Small intestine (tissue), 16 donors: ENCODE measurements at places on chromosomes 6 and 20. TPM values are rescaled to one million over a fixed set of nuclear protein-coding genes. Genes with fewer than 3 reads are reported as not detected.

The MCHR2 gene
- polyA plus RNA-seq = not detected

The SLC22A1 gene
- polyA plus RNA-seq = 0.21 TPM

The SRMS gene
- 0.18 TPM for polyA plus RNA-seq

The ELOVL2 gene
- polyA plus RNA-seq = not detected

GRCh38 chr20:53016534-53017042 lies 44.4 kb downstream of the TSHZ2 start:
- DNase-seq = no peak

DNA sequence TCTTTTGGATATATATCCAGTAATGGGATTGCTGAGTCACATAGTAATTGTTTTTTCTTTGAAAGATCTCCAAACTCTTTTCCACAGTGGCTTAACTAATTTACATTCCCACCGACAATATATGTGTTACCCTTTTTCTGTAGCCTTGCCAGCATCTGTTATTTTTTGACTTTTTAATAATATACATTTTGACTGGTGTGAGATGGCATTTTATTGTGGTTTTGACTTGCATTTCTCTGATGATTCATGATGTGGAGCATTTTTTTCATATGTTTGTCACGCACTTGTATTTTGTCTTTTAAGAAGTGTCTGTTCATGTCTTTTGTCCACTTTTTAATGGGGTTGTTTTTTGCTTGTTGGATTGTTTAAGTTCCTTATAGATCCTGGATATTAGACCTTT lies 58.9 kb upstream of the OPRM1 start:
- DNase-seq = no peak
